D721Med (cell line): ENCODE measurements at places on chromosomes 4 and X.

DNA sequence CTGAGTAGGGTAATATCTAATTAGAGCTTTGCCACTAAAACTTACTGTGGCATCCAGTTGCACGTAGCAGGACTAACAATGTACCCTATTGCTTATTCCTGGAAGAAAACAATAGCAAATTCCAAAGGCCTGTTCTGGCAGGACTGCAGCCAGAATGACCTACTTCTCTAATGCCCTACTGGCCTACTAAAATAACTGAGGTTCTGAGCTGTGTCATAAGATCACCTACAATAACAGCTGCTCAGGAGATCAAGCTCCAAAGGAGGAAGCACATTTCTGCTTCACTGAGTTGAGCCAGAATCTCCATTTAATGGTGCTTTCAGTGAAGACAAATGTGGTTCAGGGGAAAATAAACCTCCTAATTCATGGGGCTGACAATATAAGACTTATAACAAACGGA is 42.2 kb upstream of the CXCL8 start:
- DNase-seq: no peak

GRCh38 chr4:184448821-184449220 is 25.5 kb downstream of the IRF2 start:
- no peak for DNase-seq

DNA sequence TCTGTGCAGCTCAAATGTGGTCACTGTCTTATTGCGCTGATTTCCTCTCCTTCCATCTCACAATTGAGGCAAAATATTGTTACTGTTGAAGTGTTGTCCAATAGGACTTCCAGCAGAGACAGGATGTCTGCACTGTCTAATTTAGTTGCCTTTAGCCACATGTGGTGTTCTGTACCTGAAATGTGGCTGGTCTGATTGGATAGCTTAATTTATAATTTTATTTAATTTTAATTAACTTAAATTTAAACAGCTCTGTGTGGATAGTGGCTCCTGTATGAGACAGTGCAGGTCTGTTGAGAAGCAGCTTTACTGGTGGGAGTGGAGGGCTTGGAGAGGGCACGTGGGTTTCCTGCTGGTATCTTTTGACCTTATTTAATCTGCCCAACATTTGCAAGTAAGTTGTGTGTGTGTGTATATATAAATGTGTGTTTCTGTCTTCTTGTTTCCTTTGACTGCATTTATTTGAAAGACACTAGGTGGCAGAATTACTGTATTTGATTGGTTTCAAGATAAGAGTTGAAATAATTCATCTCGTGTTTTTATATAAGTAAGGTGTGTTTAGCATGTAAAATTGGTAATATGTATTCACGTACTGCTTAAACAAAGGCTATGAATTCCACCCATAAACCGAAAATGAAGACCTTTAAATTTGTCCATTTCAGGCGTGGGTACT is 55.3 kb upstream of the MSANTD1 start:
- no peak for DNase-seq

DNA sequence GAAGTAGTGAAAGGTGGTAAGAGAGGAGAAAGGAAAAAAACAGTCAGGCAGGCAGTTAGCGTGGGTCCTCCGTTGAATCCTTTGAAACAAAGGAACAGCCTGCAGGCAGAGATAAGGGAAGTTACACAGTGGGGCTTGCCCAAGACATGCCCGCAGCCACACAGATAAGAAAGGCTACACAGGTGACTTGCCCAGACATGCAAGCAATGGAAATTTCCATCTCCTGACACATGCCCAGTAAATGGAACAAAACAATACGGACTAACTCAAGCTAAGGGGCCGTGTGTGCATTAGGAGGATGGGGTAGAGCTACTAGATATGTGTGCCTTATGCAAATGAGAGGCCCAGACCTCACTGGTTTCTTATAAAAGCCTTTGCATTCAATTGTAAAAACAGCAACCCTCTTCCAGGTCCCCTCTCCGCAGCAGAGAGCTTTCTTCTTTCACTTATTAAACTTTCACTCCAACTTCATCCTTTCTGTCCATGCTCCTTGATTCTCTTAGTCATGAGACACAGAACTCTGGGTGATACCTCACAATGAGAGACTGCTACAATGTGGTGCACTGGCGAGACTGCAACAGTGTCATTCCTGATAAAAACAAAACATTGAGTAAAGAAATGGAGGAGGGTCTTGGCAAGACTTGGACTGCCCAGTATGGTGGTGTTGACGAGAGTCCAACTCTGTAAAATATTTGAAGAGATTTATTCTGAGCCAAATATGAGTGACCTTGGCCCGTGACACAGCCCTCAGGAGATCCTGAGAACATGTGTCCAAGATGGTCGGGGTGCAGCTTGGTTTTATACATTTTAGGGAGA is 997.4 kb upstream of the PRKX start:
- no peak for DNase-seq

DNA sequence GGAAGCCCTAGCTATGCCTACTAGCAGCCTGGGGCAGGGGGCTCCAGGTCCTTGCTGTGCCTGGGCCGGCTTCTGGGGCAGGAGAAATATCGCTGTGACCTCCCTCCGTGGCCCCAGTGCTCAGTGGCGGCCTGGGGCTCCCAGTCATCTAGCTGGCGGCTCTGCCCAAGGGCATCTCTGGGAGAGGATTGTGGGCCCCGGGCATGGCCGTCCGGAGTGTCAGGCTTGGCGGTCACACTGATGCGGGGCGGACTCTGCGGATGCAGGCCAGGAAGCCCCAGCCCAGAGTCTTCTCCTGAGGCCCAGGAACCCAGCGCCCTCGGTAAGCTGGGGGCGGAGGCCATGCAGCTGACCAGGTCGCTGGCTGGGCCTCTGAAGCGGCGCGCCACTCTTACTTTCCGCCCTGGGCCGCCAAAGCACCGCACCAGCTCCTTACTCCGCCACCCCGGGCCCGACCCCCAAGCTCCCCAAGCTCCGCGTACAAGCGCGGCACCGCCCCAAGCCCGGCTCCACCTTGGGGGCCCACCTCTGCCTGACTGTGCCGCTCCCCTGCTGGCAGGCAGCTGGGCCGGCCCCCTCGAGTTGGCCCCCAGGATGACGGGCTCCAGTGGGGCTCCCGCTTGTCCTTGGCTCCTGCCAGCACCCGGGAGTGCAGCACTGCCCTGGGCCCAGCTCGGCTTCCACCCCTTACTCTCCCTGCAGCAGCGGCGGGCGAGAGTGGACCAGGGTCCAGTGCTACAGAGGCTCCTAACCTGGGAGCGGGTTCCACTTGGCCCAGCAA is 720.0 kb downstream of the PCDH18 start:
- DNase-seq: no peak

GRCh38 chrX:42070866-42071265 is 147.5 kb upstream of the CASK start:
- DNase-seq: no peak

DNA sequence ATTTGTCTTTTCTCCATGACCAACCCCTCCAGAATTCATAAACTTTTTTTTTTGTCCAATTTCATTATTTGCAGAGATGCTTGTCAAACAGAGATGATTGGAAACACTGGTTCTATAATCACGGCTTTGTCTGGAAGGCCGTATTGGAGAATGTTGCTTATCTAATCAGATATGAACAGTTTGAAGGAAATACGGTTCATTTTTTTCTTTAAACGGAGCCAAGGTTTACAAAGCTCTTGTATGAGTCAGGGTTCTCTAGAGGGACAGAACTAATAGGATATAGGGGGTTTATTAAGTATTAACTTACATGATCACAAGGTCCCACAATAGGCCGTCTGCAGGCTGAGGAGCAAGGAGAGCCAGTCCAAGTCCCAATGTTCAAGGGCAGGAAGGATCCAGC is 1415.8 kb downstream of the C4orf33 start:
- no peak for DNase-seq

- no peak for DNase-seq
Observed at GRCh38 chr4:26529479-26529878, 39.2 kb upstream of the CCKAR start.

DNA sequence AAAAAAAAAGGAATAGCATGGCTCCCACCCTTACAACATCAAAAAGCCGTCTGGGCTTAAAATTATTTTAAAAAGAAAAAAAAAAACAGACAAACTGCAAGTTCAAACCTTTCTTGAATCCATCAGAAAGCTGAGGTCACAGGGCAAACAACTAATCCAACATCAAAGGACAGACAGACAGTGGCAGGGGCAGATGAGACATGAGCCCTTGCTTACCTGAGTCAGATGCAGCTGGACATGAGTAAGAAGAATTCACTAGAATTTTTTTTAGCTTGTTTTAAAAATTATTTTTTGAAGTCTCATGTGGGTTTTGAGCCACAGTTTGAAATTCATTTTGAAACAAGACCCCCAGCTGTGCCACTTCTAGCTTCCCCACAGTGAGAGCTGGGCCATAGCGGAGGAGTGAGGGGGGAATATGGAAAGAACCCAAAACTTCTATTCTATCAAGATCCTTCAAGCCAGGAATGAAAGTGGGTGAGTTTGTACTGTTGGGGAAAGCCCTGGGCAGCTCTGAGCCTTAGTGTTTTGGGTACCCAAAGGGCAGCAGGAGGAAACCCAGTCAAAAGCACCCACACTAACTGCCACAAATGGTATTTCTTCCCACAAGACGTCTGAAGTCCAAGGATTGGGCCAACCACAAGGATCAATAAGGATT is 111.4 kb downstream of the ATXN3L start:
- no peak for DNase-seq

DNA sequence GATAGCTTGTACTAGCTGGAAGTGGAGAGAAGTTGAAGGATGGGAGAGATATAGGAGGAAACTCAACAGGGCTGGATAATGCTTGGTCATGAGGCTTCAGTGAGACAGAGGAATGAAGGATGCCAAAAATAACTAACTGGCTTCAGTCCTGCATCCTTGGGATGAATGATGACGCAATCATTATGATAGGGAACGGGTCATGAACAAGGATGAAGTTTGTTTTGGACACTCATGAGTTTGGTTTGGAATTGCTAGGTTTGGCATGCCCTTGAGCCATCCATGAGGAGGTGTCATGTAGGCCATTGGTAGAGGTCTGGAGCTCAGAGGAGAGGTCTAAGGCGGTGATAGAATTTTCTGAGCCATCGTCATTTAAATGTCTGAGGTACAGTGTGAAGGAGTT is 160.0 kb upstream of the NHS start:
- DNase-seq: no peak

DNA sequence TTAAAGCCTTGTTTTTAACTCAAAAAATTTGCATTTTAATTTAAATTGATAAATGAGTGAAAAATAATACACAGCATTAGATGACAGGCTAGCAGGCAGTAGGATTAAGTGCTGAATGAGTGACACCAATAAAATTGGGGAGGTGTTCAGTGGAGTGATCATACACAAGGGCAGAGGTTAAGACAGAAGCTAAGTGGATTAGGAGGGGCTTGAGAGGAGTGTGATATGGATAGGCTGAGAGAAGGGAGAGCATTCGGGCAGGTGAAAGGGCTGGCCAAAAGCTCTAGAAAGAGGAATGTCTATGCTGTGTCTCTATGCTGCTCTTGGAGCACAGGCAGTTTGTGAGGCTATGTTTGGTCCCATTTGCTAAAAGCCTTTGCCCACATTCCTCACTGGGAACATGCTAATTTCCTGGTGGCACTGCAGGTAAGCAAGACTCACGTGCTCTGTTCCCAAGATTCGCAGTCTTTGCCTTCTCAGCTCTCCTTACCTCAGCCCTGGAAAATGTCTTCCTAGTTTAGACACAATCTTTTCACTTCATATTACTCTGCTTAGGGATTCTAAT is 52.8 kb upstream of the CCSER1 start:
- DNase-seq: no peak

- no peak for DNase-seq
Observed at GRCh38 chrX:71489540-71489939, 43.4 kb upstream of the OGT start.

- no peak for DNase-seq
Observed at GRCh38 chr4:101782546-101782945, 8.0 kb upstream of the BANK1 start.

- DNase-seq: no peak
Observed at GRCh38 chrX:150352114-150352513, 11.0 kb upstream of the MAMLD1 start.

GRCh38 chr4:4377191-4377590 is 9.7 kb upstream of the NSG1 start:
- DNase-seq: no peak

DNA sequence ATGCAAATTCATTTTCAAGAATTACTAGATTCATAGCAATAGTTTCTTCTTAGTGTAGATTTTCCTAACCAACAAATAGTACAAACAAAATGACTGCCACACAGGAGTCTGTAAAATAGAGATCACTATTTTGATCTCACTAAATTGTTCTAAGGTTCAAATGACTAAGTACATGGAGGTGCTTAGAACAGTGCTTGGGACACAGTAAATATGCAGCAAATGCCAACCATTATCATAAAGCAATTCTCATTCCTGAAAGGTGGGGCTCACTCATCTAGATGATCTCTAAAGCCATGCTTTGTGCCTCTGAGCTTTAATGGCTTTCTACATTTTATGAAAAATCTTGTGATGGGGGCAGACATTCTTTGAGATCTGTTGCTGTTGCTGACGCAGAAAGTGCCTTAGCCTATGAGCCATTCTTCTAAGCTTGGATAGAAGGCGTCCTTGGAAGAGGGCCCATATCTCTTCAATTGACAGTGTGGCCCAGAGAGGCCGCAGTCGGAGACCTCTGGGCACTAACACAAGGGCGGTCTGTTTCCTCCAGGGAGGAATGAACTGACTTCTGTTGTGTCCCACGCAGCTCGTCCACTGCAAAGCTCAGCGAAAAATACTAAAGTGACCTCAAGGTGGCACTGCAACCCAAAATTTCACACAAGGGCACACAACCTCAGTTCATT is 23.5 kb downstream of the TLR10 start:
- DNase-seq: no peak

DNA sequence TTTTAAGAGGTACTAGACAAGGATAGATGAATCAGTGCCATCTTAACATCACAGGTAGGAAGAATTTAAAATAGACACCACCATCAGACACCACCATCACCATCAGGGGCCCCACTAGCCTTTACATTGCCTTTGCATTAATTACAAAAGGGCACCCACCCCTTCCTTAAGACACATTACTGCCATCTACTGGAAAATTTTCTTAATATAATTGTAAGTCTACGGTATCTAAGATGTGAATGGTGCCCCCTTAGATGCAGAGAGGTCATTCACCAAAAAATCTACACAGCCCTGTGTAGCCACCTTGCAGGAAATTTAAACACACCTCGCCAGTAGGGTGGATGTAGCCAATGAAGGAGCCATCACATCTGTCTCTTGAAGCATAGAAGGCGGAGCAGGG is 184.1 kb downstream of the MID1IP1 start:
- no peak for DNase-seq

GRCh38 chrX:67893931-67894330 is 350.1 kb downstream of the AR start:
- no peak for DNase-seq
